Stimulated activated CD4-positive, alpha-beta T cell treated with anti-CD3 and anti-CD28 coated beads, Interleukin-15, amount 100 ng/mL, for 1 hour (primary cell): ENCODE measurements at places on chromosomes 1 and 21.

DNA sequence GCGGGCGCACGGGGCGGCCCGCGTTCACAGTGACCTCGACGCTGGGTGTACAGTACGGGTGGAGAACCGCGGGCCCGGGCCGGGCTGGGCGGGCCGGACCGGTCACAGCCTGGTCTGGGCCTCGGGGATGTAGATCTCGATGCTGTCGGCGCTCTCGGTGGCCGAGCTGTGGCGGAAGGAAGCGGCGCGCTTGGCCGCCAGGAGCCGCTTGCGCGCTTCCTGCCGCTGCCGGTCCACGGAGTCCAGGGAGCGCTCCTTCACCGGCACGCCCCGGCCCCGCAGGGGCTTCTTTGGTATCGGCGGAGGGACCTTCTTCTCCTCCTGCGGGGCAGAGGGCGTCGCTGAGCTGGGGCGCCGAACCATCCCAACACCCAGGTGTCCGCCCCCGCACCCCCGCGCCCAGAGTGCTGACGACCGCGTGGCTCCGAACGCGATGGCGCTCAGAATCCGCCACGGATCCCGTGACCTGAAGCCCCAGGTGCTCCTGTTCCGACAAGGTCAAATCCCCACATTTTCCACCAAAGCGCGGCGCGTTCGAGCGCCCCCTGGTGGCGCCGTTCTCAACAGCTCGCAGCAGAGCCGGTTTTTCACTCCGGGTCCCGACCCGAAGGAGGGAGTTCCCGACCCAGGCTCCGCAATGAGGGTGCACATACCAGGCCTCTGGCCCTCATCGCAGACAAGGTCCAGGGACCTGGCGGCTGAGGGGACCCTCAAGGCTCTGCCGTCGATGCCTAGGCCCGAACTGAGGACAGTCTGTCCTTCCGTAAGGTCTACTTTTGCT, 6.6 kb upstream of the SMIM12 start:
- DNase-seq = peak; percentile 97

- no peak for DNase-seq
Observed at GRCh38 chr1:205704903-205705302, 24.6 kb upstream of the SLC45A3 start.

DNA sequence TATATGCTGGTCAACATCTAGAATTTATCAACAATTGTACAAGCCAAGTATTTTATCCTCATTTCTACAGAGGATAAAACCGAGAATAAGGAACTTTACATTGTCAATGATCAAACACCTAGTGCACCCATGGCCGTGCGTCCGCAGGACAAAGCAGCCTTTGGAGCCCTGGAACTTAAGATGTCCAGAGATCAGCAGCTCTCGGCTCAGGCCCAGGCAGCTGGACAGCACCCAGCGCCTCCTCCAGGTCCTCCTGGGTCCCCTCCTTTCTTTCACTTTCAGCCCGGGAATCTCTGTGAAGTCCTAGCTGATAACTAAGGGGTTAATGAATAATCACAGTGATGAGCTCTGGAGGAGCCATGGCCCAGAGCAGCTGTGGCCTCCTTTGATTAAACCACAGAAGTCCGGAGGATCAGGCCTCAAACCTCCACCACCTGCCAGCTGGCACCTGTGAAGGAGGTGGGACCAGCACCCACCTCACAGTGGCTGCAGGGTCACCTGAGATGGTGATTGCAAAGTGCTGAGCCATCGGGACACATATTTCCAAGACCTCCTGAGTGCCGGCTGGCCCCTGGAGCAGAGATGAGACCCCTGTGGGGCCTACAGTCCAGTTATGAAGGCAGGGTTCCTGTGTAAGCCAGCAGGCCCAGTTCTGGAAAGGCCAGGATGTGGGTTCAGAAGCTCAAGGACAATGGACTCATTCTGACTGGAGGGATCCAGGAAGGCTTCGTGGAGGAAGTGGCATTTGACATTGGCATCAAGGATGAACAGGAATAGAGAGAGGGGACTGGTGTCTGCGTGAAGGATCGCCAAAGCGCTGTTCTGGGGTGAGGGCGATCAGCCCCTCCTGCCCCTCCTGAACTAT, 11.6 kb upstream of the SAMD11 start:
- DNase-seq = no peak

DNA sequence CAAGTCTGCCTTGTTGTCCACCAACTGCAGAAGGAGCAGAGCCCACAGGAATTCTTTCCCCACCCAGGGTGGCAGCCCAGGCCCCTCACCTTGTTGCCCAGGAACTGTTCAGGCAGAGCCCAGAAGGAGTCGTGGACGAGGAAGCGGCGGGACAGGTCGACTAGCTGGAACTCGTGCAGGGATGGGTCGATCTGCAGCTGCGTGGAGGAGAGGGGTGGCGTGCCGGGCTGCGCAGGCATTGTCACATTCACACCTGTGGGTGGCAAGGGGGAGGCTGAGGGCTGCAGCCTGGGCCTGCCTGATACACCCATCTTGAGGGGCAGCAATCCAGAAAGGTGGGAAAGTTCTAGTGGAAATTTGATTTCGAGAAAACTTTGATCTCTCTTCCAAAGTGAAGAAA, 55.9 kb downstream of the HSPG2 start:
- DNase-seq = no peak

DNA sequence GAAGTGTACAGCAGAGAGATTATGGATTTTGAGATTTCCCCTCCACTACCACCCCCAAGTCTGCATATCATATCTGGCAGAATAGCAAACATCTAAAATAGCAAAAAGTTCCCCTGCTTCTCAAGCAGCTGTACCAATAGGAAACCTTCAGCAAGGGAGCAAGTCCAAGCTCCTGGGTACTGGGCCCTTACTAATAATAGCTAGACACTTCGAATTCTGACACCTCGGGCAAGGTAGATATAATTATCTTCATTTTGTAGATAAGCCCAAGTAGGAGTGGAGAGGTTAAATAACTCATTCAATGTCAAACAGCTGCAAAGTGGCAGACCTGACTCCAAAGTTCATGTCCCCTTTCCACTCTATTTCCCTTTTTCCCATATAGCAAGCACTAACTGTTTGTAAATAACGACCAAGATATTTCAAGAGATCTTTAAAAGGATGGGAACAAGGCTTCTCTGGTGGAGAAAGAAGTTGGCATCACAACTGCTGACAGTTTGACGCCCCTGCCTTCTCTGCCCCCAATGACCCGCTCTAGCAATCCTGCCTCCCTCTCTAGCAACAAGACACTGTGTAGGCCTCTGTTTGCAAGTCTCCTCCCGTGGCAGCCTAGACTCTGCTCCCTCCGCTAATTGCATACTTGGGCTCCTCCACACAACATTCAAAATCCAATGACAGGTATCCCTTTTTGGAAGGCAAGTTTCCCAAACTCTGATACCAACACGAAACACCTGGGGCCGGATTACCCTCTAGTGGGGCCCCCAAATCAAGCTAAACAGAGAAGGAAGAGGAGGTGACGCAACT, 18.7 kb upstream of the ADAR start:
- no peak for DNase-seq

GRCh38 chr21:45843426-45843825, 138.1 kb upstream of the COL6A1 start:
- no peak for DNase-seq

DNA sequence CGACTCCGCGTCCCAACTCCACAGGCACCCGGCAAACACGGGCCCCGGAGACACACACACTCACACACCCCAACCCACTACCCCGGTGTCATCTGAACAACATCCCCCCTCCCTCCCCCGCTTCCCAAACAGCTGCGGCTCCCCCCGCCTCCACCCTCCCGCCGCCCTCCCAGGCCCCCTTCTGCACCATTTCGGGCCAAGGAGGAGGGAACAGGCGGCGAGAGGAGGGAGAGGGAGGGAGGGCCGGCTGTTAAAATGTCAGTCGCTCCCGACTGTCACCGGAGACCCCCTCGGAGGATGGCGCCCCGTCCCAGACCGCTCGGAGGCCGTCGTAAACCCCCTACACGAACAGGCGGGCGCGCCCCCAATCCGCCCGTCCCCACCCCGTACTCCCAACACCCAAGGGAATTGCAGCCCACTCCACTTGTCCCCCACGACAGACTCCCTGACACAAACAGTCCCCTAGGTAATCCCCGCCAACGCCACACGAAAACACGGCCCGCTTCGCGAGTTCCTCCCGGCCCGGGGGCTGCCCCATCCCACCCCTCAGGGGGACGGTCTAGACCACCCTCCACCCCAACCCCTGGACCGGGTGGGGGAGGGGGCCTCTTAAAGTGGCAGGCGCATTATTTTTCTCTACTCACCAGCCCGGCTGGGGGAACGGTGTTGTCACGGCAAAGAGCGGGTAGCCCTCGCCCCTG, 583 bp downstream of the MEF2D start:
- DNase-seq = no peak

DNA sequence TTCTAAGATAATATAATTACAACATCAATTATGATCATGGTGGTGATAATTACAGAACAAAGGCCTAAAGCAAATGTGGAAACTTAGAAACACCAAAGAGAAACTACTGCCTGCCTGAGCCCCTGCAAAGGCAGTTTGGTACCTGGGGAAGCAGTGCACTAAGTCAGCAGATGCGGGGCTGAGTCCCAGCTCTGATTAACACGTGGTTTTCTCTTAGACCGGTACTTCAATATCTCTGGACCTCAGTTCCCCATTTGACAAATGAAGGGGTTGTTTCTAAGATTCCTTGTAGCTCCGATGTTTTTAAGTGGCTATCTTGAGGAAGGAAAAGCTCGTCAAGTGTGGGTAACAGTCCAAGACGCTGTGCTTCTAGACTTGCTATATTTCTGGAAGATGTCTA, 16.7 kb upstream of the PLEKHA6 start:
- no peak for DNase-seq
